Myocyte (in vitro differentiated cells): ENCODE measurements at places on chromosomes 1 and 21.

GRCh38 chr1:200640373-200640962, 19.9 kb upstream of the KIF14 start:
- no peak for DNase-seq

GRCh38 chr1:203381151-203381751, 30.3 kb upstream of the FMOD start:
- DNase-seq, result no peak

DNA sequence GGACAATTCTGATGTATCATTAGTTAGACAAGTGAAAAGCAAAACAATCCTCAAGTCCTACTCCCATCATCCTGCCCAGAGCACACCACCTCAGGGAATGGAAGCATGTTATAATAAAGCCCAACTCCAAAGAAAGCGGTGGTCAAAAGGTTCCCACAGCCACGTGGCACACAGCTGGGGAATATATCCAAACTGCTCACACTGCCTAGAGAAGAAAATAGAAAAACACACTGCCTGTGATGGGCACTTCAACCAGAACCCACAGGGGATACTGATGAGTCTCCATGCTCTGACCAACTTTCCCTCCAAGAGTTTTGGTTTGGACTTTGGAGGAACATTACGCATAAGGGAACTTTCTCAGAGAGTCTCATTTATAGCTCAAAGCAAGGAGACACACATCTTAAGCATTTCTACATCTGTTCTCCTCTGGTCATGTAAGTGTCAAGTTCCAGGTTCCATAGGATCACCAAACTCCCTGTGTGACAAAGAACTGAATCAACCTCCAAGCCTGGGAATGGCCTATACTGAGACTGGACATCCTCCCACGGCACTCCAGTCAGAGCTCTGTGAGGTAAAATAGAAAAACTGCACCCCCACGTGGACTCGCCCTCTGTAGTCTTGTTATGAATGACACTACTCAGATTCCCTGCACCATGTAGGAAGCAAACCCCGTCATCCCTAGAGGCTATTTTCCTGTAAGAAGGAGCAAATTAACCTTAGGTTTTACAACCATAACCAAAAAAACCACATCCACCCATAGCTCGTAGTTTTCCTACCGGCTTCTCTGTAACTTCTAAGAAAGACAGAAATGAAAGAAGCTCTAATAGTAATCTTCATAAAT, 12.2 kb downstream of the DSTYK start:
- DNase-seq, result peak; percentile 53

DNA sequence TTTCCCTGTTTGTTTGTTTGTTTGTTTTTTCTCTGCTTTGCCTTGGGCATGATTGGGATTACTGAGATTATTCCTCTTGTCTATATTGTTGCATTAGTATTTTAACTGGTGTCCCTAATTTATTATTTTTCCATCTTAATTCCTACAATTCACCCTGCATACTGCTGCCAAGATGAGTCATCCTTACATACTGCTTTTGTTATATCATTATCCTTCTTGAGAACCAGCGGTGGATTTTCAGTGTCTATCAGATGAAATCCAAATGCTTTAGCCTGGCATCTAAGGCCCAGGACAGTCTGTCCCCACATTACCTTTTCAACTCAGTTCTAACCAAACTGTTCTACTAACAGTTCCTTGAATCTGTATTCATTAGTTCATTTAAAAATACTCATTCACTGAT, 101.7 kb downstream of the OLFML2B start:
- peak; percentile 45 for DNase-seq

GRCh38 chr1:244957122-244957521, 92.8 kb upstream of the HNRNPU start:
- DNase-seq, result no peak

DNA sequence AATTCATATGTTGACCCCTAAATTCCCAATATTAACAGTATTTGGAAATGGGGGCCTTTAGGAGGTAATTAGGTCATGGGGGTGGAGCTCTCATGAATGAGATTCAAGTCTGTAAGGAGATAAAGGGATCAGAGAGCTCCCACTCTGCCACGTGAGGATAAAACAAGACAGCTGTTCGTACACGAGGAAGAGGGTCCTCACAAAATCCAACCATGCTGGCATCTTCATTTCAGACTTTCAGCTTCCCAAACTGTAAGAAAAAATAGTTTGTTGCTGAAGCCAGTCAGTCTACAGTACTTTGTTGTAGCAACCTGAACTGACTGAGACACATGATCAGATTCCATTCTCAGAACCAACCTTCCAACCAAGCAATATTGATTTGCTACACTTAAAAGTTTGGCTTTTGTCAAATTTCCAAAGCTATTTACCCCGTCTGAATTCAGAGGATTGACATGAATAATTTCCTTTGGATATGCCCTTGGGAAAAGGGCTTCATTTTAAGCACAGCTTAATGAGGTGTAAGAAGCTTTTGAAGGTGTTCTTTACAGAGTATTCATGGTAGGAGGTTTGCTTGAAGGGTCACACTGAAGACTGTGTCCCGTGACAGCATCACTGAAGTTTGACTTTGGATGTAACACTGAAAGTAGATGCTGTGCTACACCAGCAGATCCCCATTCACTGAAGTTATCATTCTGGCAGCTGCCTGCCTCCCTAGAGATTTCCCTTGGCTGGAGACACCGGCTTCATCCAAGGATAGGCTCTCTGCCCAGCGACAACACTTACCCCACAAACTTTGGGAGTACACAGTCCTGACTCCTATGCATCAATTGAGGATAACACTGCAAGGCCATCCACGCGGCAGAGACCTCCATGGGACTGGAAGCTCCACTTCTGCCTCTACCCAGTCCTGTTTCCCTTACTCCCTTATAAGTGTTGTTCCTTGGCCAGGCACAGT, 4.9 kb upstream of the OMA1 start:
- peak; percentile 73 for DNase-seq
